Tongue (tissue), 3 donors: ENCODE measurements at places on chromosomes 12 and 14. TPM values are rescaled to one million over a fixed set of nuclear protein-coding genes. Genes with fewer than 3 reads are reported as not detected.

Gene ASCL1
- total RNA-seq = not detected

Gene KRT5
- total RNA-seq = 1,219 TPM

Gene ADAM21
- total RNA-seq = not detected

- no peak for DNase-seq
These were observed 12.1 kb upstream of the LRP6 start for GRCh38 chr12:12278899-12279298.

DNA sequence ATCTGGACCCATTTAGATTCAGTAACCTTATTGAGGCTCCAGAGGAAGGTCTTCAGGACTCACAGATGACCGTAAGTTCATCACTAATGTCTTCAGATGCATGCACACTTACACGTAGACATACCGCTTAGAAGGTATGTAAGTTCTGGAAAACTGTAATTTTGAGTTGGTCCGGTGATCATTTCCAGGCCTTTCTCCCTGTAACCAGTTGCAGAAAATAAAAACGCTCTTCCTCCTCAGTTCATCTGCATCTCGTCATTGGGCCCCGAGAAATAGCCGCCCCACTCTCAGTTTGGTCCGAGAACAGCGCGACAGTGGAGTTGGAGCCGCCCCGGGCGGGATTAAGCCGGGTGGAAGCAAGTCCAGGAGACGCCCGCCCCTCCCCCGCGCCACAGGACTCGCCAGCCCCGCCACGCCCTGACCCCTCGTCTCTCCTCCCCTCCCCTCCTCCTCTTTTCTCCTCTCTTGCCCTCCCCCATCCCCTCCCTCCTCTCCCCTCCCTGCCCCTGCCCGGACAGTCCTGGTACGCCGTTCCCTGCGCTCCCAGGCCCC lies 83.7 kb downstream of the TNFAIP2 start:
- DNase-seq = peak; percentile 78

GRCh38 chr12:79057540-79057939 lies 193.0 kb downstream of the SYT1 start:
- DNase-seq = no peak

GRCh38 chr12:57738661-57739237 lies at the start of gene AGAP2:
Gene AGAP2, minus strand, starts transcription at chr12:57738742. Its CDS starts 496 bp downstream, at chr12:57738246.
- peak; percentile 73 for DNase-seq

DNA sequence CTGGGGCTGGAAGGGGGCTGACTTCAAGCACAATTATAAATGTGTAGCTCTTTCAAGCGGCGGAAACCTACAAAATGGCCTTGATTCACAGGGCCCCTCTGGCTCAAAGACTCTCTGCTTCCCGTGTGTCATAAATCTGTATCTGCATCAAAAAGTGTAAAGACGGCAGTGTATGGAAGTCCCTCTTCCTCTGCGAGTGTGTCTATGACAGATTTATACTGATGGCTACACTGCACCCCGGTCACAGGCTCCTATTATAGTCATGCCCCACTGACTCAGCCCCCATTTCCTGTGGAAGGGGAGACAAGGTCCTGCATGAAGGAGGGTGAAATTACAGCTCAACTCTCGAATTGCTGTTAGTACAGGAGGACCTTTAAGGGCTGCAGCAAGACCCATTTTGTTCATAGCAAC lies 68.6 kb downstream of the HMGA2 start:
- DNase-seq = peak; percentile 48

DNA sequence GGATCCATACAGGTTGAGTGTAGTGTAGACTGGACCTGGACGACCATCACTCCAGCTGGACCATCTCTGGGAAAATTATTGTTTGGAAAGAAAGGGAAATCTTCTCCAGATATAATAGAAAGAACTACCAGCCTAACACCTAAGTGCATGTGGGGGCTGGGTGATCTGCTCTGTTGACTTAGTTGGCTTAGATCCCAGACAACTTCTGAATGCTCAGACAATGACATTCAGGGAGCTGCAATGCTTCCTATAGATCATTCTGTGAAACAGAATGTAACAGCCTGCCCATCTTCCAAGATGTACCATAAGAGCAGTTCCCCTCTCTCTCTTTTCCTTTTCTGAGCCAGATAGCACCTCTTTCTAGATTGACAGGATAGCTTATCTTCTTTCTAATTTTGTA lies 572.8 kb upstream of the STXBP6 start:
- no peak for DNase-seq

GRCh38 chr12:99381992-99382391 lies 265.6 kb upstream of the GARIN6 start:
- no peak for DNase-seq

- no peak for DNase-seq
These were observed 368.2 kb downstream of the SNAPC1 start for GRCh38 chr14:62130441-62130840.
